ENCODE measurements at places on chromosomes 3 and 15. TPM values are rescaled to one million over a fixed set of nuclear protein-coding genes. Genes with fewer than 3 reads are reported as not detected.

AGTR1 gene
- not detected for total RNA-seq

SLC24A5 gene
- not detected for total RNA-seq

QTRT2 gene
- 32.1 TPM for total RNA-seq

SLC22A14 gene
- not detected for total RNA-seq

GRCh38 chr3:13452490-13453335 is 27.4 kb upstream of the HDAC11 start:
- peak; percentile 66 for DNase-seq

DNA sequence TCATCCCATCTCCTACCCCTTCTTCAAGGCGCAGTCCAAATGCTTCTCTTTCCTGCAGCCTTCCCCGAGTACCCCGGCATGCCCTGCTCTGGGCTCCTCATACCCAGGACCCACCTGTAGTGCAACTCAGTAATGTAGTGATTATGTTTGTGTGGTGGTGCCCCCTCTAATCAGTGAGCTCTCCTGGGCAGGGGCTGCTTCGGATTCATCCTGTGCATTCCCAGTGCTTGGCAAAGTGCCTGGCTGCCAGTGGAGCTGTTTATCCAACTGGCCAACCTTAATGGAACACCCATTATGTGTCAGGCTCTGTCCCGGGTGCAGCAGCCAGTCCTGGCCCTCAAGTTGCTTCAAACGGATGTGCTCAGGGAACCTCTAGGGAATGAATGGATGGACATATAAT is 174.4 kb upstream of the LINGO1 start:
- no peak for DNase-seq

DNA sequence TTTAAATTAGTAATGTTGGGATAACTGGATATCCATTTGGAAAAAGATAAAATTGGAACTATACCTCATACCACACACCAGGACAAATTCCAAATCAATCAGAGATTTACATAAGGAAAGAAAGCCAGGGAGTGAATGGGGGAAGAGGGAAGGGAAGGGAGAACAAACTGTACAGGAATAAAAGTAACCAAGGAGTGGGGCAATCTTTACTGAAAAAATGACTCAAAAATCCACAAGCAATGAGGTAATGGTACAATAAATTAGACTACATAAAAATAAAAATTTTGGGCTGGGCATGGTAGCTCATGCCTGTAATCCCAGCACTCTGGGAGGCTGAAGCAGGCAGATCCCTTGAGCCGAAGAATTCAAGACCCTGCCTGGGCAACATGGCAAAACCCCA is 82.6 kb downstream of the MLH1 start:
- DNase-seq = no peak

DNA sequence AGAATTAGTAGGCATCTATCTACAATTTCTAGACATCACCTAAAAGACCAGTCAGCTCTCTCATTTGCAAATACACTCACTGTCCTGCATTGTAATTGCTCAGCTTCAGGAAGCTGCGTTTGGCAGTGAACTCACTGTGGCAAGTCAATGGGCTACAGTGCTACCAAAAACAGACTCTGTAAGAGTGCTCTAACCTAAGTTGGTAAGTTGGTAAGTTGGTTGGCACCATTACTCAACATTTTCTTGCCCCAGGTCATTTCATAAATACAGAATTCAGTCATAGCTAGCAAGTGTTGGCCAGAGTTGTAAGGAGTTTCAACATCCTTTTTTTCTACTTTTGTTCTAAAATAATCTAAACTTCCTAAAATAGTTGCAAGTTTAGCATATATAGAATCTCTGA is 466.3 kb downstream of the NAALADL2 start:
- no peak for DNase-seq

ZNF609 gene
- total RNA-seq = 19.4 TPM

LRRIQ4 gene
- not detected for total RNA-seq

ZBED2 gene
- not detected for total RNA-seq

DNA sequence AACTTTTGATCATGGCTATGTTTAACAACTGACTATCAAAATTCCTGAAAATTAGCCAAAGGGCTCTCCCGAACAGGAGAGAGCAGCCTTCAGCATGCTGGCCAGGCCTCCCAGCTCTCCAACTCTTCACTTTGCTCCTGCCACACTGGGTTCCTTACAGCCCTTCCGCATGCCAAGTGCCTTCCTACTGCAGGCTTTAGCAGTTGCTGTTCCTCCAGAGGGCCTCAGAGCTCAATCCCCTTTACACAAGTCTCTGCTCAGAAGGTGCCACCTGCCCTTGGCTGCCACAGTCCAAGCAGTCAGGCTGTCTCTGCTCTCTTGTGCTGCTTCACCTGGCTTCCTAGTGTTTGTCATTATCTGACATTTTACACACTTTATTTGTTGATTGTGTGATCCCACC is 553.1 kb upstream of the PPP2R3A start:
- DNase-seq = peak; percentile 10
